Ureter (tissue), 1 donor: ENCODE measurements at places on chromosomes 5 and 9.

DNA sequence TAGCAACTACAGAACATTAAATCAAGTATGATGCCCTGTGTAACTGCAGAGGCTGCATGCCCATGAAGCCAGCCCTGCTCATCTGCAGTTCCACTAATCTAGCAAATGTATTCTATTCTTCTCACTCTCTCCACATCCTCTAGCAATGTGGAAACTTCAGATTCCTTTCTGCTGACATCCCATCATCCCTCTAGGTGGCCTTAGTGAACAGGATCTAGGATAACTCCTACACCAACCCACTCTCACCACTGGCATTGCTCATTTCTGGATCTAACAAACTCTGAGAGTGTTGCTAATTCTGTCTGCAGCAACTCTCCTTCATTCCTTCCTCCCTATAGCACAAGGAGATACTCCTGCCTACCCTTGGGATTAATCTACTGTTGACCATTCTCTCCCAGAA lies 80.8 kb downstream of the FAM81B start:
- DNase-seq = no peak

DNA sequence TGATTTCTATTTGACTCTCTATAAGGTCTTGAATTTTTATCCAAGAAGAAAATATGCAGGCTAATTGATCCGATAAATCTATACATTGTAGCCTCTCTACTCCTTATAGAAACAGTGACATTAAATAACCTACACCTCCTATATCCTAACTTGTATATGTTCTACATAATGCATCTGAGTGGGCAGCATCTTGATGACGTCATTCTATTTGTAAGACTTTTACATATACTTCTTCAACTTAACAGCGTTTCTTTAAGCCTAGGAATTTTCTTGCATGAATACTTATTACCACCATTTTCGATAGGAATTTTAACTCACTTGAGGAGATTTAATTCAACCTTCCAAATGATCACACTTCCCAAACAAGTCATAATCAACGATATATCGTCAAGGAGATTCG lies 869.0 kb downstream of the PTPRD start:
- no peak for DNase-seq

GRCh38 chr5:81192373-81192750 lies 40.8 kb upstream of the CKMT2 start:
- DNase-seq = no peak

DNA sequence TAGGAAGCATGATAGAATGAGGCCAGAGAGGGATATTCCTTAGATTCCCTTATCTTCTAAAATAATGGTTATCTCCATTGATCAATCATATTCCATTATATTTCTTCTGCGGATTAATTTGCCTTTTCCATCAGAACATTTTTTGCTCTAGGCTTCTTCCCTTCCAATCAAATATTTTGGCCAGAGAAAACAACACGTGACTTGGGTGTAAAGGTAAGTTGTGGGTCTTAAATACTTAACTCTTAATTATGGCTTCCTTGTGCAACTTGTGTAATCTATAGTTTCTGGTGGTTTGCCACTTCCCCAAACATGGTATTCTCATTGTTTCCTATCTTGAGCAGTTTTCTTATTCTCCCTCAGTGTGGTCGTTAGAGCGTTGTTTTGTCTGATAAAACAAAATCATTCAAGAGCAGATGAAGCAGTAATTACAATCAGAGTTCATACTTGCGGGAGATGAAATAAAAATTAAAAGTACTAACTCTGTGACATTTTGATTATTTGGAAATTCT lies 889.3 kb downstream of the MAT2B start:
- no peak for DNase-seq

- DNase-seq = no peak
Observed at GRCh38 chr9:91586282-91586681, 162.7 kb upstream of the NFIL3 start.

DNA sequence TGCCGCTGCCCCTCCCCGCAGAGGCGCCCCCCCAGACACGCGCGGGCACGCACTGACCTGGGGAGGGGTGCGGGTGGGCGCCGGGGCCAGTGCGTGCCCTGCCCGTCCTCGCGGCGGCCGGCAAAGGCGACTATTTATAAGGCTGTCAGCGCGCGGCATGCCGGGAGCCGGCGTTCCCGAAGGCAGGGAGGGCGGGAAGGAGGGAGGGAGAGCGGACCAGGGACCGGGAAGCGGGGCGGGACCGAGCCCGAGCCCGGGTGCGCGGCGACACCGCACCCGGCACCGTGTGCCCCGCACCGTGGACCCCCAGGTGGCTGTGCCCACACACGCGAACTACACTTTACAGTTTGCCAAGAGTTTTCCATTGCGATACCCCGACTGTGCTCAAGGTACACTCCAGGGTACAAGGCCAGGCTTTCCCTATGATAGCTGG lies at the start of gene AK1:
TSS of gene AK1 (minus strand) at position 110 of the 433 bp plus-strand sequence. CDS start 3,058 bp downstream, outside the sequence.
- peak; percentile 79 for DNase-seq

DNA sequence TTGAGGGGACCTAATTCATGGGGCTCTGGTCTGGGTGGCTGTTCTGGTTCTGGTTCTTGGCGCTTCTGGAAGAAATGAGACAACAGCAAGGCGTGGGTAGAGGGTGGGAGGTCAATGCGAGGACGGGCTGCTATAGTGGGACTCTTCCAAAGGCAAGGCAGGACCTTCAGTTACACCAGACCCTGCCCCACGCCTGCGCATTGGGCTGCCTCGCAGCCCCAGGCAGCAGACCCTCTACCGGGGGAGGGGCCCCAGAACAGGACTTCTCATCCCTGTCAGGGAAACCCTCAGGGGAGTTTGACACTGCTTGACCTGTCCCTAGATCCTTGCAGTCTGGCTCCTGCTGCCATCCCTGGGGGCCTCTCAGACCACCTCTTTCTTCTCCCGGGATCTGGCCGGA lies 18.5 kb downstream of the CCDC69 start:
- DNase-seq = peak; percentile 34

- DNase-seq = peak; percentile 71
Observed at GRCh38 chr5:154753792-154754191, 1.4 kb upstream of the LARP1 start.

GRCh38 chr9:86349271-86349670 lies 4.9 kb downstream of the TUT7 start:
- no peak for DNase-seq

DNA sequence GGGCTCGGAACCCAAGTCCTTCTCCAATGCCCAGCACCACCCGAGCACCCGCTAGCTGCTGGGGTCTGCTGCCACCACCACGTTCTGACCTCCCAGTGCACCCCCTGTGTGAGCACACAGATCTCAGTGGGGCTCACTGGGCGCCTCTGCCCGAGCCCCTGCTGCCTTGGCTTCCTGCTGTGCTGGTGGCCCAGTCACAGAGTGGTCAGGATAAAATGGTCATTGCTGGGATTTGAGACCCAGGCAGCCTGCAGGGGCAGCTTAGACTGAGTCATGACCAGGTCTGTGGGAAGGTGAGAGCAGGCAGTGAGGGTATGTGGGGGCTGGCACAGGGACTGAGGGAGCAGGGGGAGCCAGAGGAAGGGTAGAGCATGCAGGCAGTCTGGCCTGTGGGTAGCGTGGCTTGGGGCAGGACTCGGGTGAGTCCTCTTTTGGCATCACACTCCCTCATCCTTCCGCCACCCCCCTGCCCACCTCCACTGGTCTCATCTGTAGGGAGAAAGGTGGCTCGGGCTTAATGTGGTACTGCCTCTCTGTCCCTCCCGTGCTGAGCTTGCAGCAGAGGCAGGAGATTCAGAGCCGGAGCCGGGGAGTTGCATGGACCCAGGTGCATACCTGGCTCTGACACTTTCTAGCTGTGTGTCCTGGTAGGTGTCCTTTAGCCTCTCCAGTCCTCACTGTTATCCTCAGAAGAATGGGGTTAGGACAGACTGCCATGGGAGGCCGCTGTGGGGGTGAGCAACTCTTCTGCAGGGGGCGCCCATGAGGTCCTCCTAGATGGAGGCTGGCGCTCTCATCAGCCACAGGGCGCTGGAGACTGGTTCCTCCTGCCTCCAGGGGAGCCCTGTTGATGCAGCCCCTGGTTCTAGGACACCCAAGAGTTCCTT lies 32.1 kb downstream of the USP20 start:
- DNase-seq = no peak

DNA sequence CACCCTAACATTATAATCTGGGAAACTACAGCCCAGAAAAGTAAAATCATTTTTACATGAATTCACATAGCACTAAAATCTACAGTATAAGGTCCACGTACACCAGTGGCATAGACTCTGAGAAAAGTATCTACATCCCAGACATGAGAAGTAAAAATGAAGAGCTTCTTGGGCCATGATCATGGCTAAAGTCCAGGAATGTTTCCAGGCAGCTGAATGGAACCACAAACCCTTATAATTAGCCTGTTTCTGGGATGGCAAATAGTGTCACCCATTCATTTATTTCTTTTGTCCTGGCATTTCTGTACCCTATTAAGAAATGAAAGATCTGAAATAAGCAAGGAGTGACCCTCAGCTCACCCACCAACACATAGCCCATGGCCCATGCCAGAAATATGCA lies 217.9 kb downstream of the SPOCK1 start:
- DNase-seq = no peak

- no peak for DNase-seq
Observed at GRCh38 chr5:13567819-13568218, 376.7 kb downstream of the DNAH5 start.

DNA sequence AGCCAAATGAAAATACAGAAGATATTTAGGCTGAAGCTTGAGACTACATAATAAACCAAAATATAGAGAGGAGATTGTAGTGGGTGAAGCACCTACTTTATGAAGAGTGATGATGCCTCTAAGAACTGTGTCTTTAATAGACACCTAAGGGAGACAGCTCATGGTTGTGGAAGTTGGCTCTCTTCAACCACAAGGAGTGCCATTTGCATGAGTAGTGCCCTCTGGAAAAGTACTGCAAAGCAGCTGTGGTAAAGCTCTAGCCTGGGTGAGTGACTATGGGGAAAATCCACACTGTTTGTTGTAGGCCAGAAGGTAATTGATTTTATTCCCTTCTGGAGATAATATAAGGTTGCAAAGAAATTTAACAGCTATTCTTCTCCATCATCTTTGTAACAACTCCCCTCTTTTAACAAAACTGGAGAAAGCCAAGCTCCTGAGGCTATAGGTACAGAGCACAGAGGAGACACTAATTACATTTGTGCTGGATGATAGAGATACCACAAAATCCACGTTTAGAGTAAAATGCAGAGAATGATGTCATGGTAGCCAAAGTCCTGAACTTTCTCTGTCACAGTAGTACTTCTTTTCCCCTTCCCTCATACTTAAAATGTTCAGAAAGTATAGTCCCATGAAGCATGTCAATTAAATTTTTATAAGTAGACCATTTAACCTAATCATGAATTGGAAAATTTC lies 122.8 kb downstream of the STARD4 start:
- no peak for DNase-seq

- no peak for DNase-seq
Observed at GRCh38 chr9:94806307-94806893, 79.9 kb downstream of the AOPEP start.

- DNase-seq = no peak
Observed at GRCh38 chr9:92467511-92467910, 14.8 kb downstream of the ASPN start.

- no peak for DNase-seq
Observed at GRCh38 chr9:109597496-109597895, 99.4 kb upstream of the PTPN3 start.

GRCh38 chr5:127856292-127856691 lies 153.1 kb downstream of the CCDC192 start:
- no peak for DNase-seq

GRCh38 chr9:72256931-72257330 lies 107.7 kb downstream of the GDA start:
- no peak for DNase-seq

DNA sequence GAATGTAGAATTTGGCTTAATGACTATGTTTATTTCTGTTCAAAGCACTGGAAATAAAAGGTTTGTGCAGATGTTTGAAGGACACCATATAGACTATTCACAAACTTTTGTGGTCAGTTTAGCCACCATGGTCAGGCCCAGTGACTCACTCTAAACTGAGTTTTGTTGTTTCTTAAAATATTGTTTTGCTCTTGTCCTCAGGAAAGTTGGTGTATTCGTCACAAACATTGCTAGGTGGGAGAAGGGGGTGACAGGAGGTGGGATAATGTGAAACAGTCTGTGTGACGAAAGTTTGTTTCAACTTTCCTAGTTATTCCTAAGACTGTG lies 35.0 kb upstream of the LIFR start:
- DNase-seq = no peak

- no peak for DNase-seq
Observed at GRCh38 chr5:74042959-74043358, 417.0 kb downstream of the ARHGEF28 start.

DNA sequence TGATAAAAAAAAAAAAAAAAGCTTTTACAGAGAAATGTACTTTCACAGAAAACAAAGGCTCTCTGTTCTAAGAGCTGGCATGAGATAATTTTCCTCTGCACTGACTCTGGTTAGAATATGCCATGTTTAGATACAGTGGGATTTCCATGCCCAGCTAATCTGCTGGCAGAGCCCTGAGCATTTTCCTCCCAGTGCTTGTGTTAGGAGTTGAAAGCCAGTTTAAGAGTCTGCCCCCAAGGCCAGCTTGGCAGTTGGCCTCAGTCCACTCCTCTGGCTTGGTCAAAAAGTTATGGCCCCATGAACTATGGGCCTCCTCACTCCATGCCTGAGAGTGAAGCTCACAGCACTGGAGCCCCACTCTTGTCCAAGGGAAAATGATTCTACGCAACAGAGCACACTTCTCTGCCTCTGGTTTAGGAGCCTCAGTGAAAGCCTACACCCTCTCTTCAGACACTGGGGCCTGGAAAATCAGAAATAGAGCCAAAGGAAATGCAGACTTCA lies 21.9 kb downstream of the MOCS2 start:
- no peak for DNase-seq

GRCh38 chr5:154603011-154603410 lies 125.0 kb upstream of the HAND1 start:
- no peak for DNase-seq

DNA sequence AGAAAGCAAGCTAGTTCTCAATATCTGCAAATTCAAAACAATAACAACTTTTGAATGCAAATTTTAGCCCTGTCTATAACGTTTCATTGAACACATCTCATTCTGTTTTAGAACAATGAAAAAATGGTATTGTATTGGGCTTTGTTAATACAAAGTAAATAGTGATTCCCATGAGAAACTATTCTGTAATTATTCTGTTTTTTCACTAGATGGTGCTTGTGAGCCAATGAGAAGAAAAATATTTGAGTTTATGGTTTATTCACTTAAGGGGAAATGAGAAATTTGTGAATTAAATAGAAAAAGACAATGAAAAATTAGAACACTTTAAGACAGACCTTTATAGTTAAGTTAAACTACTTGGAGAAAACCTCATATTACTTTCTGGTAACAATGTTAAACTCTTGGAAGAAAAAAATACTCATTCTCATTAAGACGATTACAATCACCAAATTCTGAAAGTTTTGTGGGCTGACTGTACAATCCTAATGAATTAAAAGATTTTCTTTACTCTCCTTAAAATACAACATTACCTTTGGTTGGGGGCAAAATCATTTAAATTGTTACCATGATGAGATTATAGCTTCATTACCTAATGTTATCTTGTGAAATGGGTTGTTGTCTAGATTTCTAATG lies 127.0 kb downstream of the NNT start:
- no peak for DNase-seq

GRCh38 chr5:73623901-73624404 lies 2.0 kb upstream of the ARHGEF28 start:
- no peak for DNase-seq

GRCh38 chr5:38843665-38844064 lies 2.1 kb upstream of the OSMR start:
- no peak for DNase-seq
